Effector CD4-positive, alpha-beta T cell (primary cell): ENCODE measurements at places on chromosomes 7 and 10.

GRCh38 chr10:28970231-28970630 lies 292.9 kb downstream of the BAMBI start:
- DNase-seq, result no peak

- no peak for DNase-seq
Observed at GRCh38 chr7:152052771-152053170, 27.3 kb downstream of the GALNT11 start.

DNA sequence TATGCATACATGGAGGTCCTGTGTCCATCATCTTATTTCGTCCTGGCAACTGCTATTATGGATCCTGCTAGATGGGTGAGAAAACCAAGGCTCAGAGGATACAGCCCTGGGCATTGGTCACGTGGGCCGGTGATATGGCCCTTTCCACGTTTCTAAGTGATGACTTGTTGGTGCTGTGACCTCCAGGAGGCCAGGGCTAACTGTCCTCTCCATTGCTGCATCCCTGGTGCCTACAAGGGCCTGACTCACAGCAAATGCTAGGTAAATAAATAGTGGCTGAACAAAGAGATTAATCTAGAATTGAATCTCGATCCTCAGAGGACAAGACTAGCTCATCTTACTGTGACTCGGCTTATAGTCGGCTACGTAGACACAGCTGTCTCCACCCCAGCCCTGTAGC lies 78.6 kb downstream of the FAM53B start:
- DNase-seq, result no peak

GRCh38 chr7:8434290-8435002 lies 1.0 kb downstream of the NXPH1 start:
- no peak for DNase-seq

- DNase-seq, result no peak
Observed at GRCh38 chr7:14395860-14396259, 406.4 kb upstream of the ETV1 start.

DNA sequence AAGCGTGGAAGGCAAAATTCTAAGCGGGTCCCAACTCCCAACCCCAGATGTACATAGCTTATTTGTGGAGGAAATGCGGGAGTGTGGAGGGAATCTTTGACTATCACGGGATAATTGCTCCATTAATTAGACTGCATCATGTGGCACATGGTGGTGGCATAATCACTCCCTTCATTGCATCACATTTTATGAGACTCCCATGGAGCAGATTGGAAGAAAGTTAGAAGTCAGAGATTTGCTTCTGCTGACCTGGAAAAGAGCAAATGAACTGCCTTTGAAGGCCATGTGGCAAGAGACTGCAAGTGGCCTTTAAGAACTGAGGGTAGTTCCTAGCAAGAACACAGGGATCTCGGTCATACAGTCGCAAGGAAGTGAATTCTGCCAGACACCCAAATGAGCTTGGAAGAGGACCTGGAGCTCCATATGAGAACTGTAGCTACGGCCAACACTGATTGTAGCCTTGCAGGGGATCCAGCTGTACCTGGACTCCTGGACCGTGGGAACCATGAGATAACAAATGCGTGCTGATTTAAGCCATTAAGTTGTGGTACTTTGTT lies 37.1 kb upstream of the ITGB1 start:
- DNase-seq, result no peak

GRCh38 chr10:28841625-28842024 lies 164.3 kb downstream of the BAMBI start:
- DNase-seq, result no peak

DNA sequence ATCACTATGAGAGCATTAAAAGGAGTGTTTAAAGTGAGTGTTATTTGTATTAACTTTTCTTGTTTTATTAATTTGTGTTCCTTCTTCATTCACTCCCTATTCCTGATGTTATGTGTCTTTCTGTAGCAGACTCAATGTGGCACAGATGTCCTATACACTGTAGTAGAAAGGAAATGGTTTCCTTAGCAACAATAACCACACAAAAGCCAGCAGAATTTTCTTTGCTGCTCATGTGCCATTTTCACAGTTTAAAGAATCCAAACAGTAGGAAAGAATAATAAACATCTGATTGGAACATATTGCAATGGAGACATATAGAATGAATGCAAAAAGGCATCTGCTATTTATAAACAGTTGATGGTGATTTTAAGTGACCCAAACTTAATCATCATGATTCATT lies 763.6 kb downstream of the PHTF2 start:
- no peak for DNase-seq

- no peak for DNase-seq
Observed at GRCh38 chr7:134535919-134536299, 8.5 kb downstream of the AKR1B10 start.

DNA sequence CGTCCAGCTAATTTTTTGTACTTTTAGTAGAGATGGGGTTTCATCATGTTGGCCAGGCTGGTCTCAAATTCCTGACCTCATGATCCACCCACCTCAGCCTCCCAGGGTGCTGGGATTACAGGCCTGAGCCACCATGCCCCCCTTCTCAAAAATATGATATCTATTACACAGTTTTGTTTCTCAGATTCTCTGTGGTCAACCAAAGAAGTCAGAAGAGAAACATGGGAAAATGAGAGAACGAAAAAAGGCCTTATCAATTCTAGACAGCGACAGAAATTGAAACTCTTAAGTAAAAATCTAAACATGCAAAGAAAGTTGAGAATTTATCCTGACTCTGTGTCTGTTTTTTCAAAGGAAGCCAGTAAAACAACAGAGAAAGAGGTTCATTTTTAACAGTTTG lies 283.8 kb upstream of the PLXDC2 start:
- no peak for DNase-seq
